ENCODE measurements at places on chromosomes 3 and 15.

DNA sequence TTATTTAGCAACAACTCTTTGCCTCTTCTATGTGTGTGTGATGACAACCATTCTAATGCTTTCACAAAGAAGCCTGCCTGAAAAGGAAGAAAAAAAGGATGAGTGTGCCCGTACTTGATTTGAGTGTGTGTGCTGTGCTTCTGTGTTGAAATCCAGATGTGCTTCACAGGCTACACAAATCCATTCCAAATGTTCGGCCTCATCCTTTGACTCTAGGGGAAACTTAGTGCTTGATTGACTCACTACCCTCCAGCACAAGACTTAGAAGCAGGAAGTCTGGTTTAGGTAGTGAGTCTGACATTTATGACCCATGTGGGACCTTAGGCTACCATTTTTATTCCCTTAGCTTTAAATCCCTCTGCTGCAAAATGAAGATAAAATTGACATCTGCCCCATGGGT, 108.8 kb upstream of the PLAAT1 start:
- DNase-seq, result no peak

DNA sequence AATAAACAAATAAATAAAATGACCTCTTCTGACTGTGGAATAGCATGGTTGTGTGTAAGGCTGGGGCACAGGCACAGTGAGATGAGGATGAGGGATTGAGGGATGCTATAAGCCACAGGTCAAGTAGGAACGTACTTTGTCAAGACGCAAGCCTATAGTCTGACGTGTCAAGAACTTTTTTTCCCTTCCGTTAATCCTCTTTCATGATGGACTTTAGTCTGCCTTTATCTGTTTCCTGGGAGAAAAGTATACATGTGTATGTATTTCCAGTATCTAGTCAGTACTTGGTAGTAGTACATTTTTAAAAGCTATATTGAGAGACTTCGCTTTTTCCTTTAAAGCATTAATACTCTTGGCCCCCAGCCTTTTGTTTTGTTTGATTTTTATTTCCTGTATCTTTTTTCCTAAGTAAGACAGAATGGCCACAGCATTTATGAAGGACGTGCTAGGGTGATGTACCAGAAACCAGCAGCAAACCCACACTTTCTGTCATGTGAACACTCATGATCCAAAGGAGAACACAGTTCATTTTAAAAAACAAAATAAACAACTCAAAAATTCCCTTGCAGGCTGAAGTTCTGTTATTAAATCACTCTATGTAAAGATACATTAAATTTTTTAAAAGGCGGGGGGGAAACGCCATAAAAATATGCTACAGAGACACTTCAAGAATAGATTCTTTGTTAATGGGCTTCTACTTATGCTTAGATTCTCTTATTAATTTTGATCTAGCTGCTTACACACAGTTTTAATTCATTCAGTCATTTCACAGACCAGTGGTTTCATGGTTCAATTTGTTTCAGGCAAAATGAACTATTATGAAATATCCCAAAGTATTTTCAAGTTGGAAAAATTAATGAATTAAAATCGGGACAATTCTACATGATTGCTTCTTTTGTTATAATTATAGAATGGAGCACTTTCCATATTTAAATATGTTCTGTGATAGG, 114.7 kb downstream of the SNRK start:
- no peak for DNase-seq

DNA sequence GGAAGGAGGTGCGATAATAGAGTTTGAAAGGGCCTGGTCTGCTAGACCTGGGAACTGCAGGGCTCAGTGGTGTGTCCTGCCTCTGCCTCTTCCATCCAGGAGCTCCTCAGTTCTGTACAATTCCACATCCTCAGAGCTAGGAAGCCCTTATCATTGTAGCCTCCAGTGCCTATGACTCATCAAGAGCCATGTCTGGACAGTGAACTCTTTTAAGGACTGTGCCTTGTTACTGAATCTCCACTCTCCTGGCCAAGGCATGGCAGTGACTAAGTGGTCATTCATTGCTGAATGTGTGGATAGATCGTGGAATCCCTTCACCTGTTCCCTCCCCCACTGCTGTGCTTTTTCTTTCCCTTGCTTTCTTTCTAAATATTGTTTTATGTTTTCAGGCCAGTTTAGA, 2.9 kb downstream of the TIMP4 start:
- DNase-seq, result no peak

GRCh38 chr3:14474363-14475081, 65.6 kb downstream of the GRIP2 start:
- no peak for DNase-seq

DNA sequence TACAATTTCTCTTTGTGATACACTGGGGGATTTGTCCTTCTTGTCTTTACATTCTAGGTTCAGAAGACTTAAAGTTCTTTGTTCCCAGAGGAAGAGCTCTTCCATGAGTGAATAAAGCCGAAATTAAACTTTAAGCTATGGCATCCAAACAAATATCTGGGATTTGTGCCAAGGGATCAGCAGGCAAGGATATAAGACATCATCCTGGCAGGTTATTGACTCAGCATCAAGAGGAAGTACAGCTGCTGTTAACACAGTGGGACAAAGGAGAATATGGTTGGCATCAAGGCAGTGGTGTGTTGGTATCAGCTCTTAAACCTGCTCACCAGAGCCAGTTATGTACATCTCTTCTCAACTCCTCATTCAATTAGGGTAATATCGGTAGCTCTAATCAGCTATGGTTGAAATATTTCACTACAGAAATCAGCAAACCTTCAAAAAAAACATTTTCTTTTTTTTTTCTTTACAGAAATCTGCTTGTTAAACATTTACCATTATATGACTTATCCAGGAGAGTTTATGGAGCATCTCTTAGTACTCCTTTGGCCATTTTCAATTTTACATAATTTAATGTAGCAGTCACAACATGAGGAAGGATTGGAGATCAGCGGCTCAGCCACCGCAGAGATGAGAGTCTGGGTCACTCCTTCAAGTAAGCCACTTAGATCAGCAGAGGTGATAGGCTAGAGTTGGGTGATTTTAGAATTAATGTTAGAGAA, 1198.6 kb upstream of the EPHA6 start:
- no peak for DNase-seq

- no peak for DNase-seq
Observed at GRCh38 chr3:101940521-101941317, 91.4 kb downstream of the NFKBIZ start.

DNA sequence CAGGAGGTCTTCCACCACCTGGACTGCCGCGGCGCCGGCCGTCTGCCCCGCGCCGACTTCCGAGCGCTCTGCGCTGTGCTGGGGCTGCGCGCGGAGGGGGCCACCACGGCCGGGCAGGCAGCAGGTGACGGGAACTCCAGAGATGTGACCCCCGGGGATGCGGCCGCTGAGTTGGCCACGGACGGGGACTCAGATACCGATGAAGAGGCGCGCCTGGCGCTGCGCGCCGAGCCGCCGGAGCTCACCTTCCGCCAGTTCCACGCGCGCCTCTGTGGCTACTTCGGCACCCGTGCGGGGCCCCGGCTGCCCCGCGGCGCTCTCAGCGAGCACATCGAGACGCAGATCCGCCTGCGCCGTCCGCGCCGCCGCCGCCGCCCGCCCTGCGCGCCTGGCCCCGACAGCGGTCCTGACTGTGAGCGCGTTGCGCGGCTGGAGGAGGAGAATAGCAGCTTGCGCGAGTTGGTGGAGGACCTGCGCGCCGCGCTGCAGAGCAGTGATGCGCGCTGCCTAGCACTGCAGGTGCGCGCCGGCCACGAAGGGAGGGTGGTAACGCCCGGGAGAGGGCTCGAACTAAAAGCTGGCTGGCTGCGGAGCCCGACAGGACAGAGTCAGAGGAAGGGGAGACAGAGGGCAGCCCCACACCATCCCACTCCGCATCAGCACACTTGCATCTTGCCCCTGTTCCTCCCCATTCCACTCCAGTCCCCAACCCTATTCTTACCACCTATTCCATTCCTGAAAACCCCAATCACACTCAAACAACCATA, 885 bp downstream of the EFCC1 start:
- no peak for DNase-seq

DNA sequence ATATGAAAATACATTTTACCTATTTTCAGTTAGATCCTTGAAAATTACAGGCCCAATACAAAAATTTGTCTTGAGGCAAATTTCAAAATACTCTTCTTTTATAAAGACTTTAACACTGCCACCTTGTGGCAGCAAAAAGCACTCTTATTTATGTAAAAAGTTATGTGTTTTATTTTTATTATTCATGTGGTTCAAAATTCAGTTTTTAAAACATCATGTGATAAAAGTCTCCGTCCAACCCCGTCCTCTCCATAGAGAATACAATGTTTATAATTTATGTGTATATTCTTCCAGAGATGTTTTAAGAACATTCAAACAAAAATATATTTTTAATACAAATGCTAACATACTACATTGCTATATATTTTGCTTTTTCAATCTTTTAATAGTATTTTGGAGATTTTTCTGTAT, 36.9 kb upstream of the TRIM59 start:
- no peak for DNase-seq

- DNase-seq, result no peak
Observed at GRCh38 chr15:24916305-24917009, 38.3 kb upstream of the SNRPN start.

GRCh38 chr15:59821286-59821685, 132.2 kb upstream of the BNIP2 start:
- DNase-seq, result no peak

DNA sequence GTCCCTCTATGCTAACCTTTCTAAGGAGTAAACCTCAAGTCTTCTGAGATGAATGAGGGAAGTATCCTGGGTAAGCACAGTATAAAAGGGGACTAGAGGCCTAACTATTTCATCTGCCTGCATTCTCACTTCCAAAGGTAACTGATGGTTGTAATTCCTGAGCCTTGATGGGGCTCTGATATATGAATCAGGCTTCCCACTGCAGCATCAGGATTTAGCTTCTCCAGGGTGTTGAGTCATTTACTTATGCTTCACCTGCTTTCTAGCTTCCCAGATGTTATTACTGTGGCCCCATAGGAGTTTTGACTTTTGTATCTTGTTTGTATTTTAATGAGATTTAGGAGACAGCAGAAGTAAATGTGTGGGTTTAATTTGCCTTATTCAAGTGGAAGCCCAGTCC, 207.3 kb upstream of the EIF1B start:
- no peak for DNase-seq

- DNase-seq, result no peak
Observed at GRCh38 chr3:61975199-61975598, 398.2 kb downstream of the FEZF2 start.

Data from activated CD4-positive, alpha-beta T cell treated with anti-CD3 and anti-CD28 coated beads, Interleukin-2, amount 50 U/mL, for 24 hours (primary cell).